ENCODE measurements at places on chromosomes 7 and 10.

DNA sequence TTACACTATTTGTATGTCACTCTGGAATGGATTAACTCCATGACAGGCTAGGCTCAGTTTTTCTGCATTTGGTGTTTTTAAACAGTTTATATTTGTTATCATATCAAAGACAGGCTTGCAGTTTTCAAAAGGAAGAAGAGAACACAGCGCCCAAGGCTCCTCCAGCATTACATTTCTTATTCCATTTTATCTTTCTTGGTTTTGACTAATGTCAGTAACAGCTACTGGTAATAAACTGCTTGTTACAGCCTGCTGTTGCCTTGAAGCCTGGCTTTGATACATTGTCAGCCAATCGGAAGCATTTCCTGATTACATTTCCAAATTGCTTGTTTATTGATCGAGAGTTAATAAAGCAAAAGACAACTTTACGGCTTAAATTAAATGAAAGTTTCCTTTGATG lies 166.0 kb upstream of the MDFIC start:
- peaks cover 14% of the 10 kb centered on the region for H3K4me1 ChIP-seq
- H3K4me3 ChIP-seq, result no peak overlapping the region
- no peaks in the 10 kb centered on the region for H3K36me3 ChIP-seq
- H3K27ac ChIP-seq, result no peak overlapping the region
- peaks cover 2% of the 10 kb centered on the region for H3K27me3 ChIP-seq
- no peak for DNase-seq

- H3K27me3 ChIP-seq, result peaks cover 2% of the 10 kb centered on the region
- no peak overlapping the region for H3K27ac ChIP-seq
- no peaks in the 10 kb centered on the region for H3K36me3 ChIP-seq
- no peak overlapping the region for H3K4me3 ChIP-seq
Measured at GRCh38 chr7:104926601-104927041, 87.4 kb upstream of the KMT2E start.

- peaks cover 1% of the 10 kb centered on the region for H3K27me3 ChIP-seq
- no peak overlapping the region for H3K4me3 ChIP-seq
- DNase-seq, result no peak
- H3K27ac ChIP-seq, result no peak overlapping the region
- no peaks in the 10 kb centered on the region for H3K4me1 ChIP-seq
- H3K36me3 ChIP-seq, result no peaks in the 10 kb centered on the region
Measured at GRCh38 chr10:86244297-86245014, 122.1 kb downstream of the GRID1 start.

DNA sequence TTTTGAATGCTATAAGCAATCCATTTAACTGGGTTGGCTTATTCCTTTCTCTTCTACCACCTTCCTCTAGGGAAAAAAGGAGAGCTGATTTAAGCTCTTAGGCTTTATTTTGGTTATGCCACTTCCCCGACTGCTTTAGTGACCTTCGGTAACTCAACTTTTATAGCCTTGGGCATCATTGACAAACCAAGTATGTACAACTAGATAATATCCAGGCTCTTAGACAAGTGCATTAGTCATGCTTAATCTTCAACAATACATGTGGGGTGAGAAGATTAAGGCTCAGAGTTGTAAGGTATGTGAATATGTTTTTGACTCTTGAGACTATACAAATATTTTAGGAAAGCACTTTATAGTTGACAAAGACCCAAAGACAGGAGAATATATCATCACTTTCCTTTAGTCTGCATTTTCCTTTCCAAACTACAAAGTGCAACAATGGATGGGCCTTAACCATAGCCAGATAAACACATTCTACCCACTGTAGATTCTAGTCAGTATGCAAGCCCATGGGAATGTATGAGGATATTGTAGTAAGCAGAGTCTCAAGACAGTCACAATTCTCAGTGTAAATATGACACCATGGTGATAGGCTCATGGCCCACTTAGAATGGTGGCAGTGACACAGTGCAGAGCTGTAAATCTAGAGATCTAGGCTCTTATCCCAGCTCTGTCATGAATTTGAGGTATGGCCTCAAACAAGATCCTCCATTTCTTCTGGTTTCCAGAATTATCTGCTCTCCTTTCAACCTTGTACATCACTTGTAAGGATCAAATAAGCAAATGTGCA lies 1117.3 kb downstream of the SORCS3 start:
- no peak overlapping the region for H3K4me3 ChIP-seq
- no peak overlapping the region for H3K27ac ChIP-seq
- no peaks in the 10 kb centered on the region for H3K36me3 ChIP-seq
- H3K27me3 ChIP-seq, result peaks cover 1% of the 10 kb centered on the region
- H3K4me1 ChIP-seq, result no peaks in the 10 kb centered on the region

DNA sequence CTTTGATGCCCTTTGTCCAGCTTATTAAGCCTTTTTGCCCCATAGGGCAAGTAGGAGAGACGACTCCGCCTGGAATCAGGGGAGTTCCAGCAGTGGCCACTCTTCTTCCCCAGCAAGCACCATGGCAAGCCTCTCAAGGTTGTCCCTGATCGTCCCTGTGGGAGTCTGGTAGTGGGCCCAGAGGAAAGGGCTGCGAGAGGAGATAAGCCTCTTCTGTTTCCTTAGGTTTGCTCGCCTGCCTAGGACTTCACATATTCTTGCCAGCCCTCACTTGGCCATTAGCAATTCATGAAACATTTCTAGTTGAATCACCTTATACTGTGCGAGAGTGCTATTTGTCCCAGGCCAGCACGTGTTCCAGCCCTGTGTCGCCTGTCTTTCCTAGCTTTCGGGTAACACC lies 47.8 kb upstream of the CPN1 start:
- H3K27ac ChIP-seq, result no peak overlapping the region
- DNase-seq, result no peak
- peaks cover 33% of the 10 kb centered on the region for H3K27me3 ChIP-seq
- H3K4me3 ChIP-seq, result no peak overlapping the region
- H3K4me1 ChIP-seq, result no peaks in the 10 kb centered on the region
- no peaks in the 10 kb centered on the region for H3K36me3 ChIP-seq

GRCh38 chr7:116353647-116354046 lies 143.3 kb downstream of the TES start:
- peaks cover 14% of the 10 kb centered on the region for H3K36me3 ChIP-seq
- H3K27me3 ChIP-seq, result no peaks in the 10 kb centered on the region
- H3K4me1 ChIP-seq, result peaks cover 58% of the 10 kb centered on the region
- peak overlapping the region; percentile 86 for H3K4me3 ChIP-seq
- peak overlapping the region; percentile 96 for H3K27ac ChIP-seq
- no peak for DNase-seq

GRCh38 chr7:96415293-96415940 lies 93.5 kb upstream of the SLC25A13 start:
- no peak overlapping the region for H3K4me3 ChIP-seq
- no peaks in the 10 kb centered on the region for H3K36me3 ChIP-seq
- H3K4me1 ChIP-seq, result no peaks in the 10 kb centered on the region
- H3K27me3 ChIP-seq, result no peaks in the 10 kb centered on the region
- no peak for DNase-seq

- H3K4me1 ChIP-seq, result no peaks in the 10 kb centered on the region
- no peak for DNase-seq
- no peak overlapping the region for H3K4me3 ChIP-seq
- no peaks in the 10 kb centered on the region for H3K36me3 ChIP-seq
- H3K27me3 ChIP-seq, result peaks cover 42% of the 10 kb centered on the region
Measured at GRCh38 chr10:14800397-14800796, 25.7 kb upstream of the FAM107B start.

DNA sequence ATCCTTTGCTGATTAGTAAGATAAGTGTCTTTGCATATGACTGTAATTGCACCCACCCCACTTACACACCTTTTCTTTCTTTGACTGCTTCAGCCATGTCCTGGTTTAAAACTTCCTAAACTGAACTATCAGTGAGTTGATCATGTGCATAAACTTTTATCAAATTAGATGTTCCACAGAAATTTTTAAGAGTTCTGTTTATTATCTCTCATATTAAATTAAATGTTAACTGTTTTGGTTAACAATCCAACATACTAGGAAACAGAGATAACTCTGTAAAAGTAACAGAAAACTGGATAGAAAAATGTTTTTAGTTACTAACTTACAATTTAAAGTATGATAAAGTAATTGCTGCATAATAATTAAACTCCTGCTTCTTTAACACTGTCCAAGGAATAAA lies 959.6 kb upstream of the LRRN3 start:
- no peak for DNase-seq
- no peaks in the 10 kb centered on the region for H3K27me3 ChIP-seq
- no peak overlapping the region for H3K4me3 ChIP-seq

DNA sequence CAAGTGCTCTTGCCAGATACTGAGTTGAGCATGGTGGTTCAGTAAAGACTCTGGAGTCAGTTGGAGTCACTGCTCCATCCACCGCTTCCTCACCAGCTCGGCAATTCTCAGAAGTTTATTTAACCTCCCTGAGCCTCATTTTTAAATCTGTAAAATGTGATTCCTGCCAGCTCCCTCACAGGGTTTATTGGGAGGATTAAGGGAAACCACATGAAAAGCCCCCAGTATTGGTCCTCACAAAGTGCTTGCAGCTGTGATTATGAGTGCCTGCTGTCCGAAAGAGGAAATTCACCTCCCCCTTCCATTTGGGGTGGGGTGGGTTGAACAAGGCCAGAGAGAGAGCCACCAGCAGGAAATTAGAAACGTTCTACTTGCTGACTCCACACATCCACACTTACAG lies 99.0 kb downstream of the AOAH start:
- no peak for DNase-seq
- H3K27me3 ChIP-seq, result peaks cover 10% of the 10 kb centered on the region
- H3K27ac ChIP-seq, result no peak overlapping the region
- H3K4me1 ChIP-seq, result no peaks in the 10 kb centered on the region
- no peak overlapping the region for H3K4me3 ChIP-seq

- peaks cover 5% of the 10 kb centered on the region for H3K36me3 ChIP-seq
- DNase-seq, result no peak
- no peak overlapping the region for H3K27ac ChIP-seq
Measured at GRCh38 chr10:124079864-124080263, 13.5 kb downstream of the CHST15 start.

DNA sequence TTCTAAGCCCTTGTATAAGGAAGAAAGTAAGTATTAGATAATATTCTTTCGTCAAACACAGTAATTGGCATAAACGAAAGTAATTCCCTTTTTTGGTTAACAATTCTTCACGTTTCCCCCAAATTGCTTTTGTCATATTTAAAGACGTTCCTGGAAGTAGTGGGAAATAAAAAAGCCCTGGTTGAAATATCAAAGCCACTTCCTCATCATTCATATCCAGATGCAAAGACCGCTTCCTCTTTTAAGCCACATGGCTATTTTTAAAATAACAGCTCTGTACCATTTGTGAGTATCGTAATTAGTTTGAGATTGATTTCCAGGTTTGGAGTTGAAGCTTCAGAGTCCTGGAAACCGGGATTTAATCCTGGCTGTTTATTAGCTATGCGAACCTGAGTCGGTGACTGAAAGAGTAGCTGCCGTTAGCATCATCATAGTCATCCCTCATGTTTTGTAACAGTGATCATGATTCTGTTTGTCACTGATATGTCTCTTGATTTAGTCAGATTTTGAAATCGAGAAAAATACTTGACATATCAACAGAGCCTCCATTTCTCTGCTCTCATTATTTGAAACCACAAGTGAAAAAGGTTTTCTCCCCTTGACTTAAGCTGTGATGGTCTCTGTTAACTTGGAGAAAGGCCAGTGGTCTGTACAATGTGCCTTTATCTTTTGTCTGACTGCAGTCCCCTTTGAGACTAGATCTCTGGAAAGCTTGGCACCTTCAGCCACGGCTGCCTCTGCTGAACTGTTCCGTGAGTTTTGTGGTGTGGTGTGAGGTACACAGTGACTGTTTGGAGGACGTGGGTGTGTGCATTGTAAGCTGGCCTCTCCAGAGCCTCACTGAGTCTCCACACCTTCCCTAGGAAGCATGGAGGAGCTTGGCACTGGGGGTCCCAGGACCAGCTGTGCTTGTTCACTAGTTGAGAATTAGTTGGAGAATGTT lies 18.1 kb downstream of the OPTN start:
- H3K4me3 ChIP-seq, result no peak overlapping the region
- H3K27me3 ChIP-seq, result no peaks in the 10 kb centered on the region
- peak overlapping the region; percentile 3 for H3K27ac ChIP-seq
- DNase-seq, result no peak
- H3K4me1 ChIP-seq, result no peaks in the 10 kb centered on the region

DNA sequence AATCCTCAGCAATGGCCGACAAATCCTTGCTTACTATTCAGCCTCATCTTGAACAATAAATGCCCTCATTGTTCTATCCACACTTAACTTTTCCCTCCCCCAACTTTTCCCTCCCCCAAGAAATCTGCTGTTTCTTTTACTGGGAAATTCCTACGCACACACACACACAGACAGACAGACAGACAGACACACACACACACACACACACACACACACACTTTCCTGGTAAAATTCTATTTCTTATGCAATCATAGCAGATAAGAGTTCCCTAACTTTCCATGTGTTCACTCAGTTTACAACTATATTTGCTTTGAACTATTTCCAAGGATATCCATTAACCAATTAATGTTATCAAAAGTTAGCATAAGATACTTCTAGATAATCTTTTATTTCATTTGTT lies 52.9 kb downstream of the RELN start:
- no peak overlapping the region for H3K27ac ChIP-seq
- H3K36me3 ChIP-seq, result no peaks in the 10 kb centered on the region
- no peaks in the 10 kb centered on the region for H3K4me1 ChIP-seq
- no peak for DNase-seq
- no peak overlapping the region for H3K4me3 ChIP-seq

GRCh38 chr7:121919986-121920385 lies 47.0 kb downstream of the PTPRZ1 start:
- no peak for DNase-seq
- no peak overlapping the region for H3K4me3 ChIP-seq
- no peaks in the 10 kb centered on the region for H3K27me3 ChIP-seq
- H3K4me1 ChIP-seq, result no peaks in the 10 kb centered on the region

- no peak for DNase-seq
- H3K36me3 ChIP-seq, result no peaks in the 10 kb centered on the region
- H3K27ac ChIP-seq, result no peak overlapping the region
- H3K4me1 ChIP-seq, result no peaks in the 10 kb centered on the region
- H3K27me3 ChIP-seq, result peaks cover 2% of the 10 kb centered on the region
Measured at GRCh38 chr10:90587081-90587491, 270.8 kb downstream of the HTR7 start.

GRCh38 chr7:45160417-45160881 lies 2.9 kb downstream of the RAMP3 start:
- no peak overlapping the region for H3K27ac ChIP-seq
- no peaks in the 10 kb centered on the region for H3K36me3 ChIP-seq
- peaks cover 41% of the 10 kb centered on the region for H3K27me3 ChIP-seq
- DNase-seq, result no peak
- H3K4me1 ChIP-seq, result no peaks in the 10 kb centered on the region

DNA sequence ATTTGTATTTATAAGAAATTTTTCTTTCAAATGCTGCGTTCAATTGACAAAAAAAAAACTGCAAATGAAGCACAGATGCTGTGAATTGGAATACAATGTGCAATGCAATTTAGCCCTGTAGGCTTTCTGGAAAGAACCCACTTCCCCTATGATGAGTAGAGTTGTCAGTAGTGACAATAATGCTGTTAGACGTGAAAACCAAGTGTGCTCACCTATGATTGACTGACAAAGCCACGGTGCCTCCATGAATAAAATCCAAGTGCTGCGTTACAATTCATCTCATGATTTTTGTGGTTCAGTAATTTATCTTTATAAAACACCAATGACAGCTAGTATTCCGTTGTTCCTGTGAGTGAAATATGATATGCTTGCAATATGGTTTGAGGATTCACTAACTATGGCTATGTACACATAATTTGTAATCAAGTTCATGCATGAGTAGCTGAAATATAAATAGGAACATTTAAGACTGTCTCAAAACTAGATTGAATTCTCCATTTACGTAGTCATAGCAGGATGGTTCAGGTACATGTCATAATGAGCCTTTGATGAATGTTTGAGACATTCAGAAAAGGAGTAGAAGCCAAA lies 1160.3 kb downstream of the CNTNAP2 start:
- no peaks in the 10 kb centered on the region for H3K36me3 ChIP-seq
- H3K4me3 ChIP-seq, result no peak overlapping the region
- H3K27me3 ChIP-seq, result no peaks in the 10 kb centered on the region
- no peak for DNase-seq
- H3K4me1 ChIP-seq, result no peaks in the 10 kb centered on the region
- no peak overlapping the region for H3K27ac ChIP-seq
